IMR-90 (cell line): ENCODE measurements at places on chromosomes 6 and 20.

GRCh38 chr6:18748314-18748713 is 361.2 kb downstream of the RNF144B start:
- no peaks in the 10 kb centered on the region for H3K4me1 ChIP-seq
- no peak overlapping the region for H3K27ac ChIP-seq
- H3K27me3 ChIP-seq: no peaks in the 10 kb centered on the region
- H3K36me3 ChIP-seq: no peaks in the 10 kb centered on the region

DNA sequence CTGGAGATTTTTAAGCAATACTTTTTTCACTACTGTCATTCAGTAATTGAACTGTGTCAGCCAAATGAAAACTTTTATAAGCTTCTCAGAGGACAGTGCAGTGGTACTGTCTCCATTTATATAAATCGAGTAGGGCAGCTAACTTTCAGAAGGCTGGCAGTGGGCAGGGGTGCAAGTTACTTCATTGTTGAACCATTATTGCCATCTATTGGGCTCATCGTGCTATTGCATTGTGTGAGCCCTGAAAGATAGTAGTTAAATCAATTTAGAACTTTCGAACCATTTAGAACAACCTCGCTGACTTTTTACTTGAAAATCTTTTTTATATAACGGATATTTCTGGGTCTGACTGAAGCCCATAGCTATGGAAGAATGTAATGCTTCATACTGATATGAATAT is 347.8 kb upstream of the PLCB4 start:
- no peaks in the 10 kb centered on the region for H3K4me1 ChIP-seq
- no peaks in the 10 kb centered on the region; the same call in 1 of the 2 replicates for H3K36me3 ChIP-seq
- peak; percentile 67 for DNase-seq
- H3K27me3 ChIP-seq: no peaks in the 10 kb centered on the region

- H3K36me3 ChIP-seq: no peaks in the 10 kb centered on the region
- H3K27ac ChIP-seq: no peak within 1 kb of the TSS
- H3K27me3 ChIP-seq: peaks cover 95% of the 10 kb centered on the region
- no peaks in the 10 kb centered on the region for H3K4me1 ChIP-seq
Observed at GRCh38 chr6:99606656-99607415, at the start of gene PRDM13. TSS of gene PRDM13 (plus strand) at chr6:99606833. CDS start at chr6:99607035, 202 bp downstream.

GRCh38 chr6:133756078-133756695 is 132.7 kb upstream of the TCF21 start:
- peak; percentile 61 for DNase-seq
- no peak overlapping the region for H3K4me3 ChIP-seq
- no peaks in the 10 kb centered on the region for H3K27me3 ChIP-seq
- no peak overlapping the region for H3K27ac ChIP-seq
- H3K36me3 ChIP-seq: no peaks in the 10 kb centered on the region

DNA sequence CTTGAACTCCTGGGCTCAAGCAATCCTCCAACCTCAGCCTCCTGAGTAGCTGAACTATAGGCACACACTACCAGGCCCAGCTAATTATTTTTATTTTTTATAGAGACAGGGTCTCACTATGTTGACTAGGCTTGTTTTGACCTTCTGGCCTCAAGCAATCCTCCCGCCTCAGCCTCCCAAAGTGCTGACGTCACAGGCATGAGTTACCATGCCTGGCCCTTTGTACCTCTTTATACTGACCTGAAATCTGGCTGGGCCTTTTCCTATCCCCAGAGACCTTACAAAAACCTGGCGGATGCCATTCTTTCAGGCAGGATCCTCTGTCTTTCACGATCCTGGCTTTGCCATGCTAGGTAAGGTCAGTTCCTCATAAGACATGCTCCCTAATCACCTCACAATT is 11.5 kb downstream of the WFDC3 start:
- peaks cover 9% of the 10 kb centered on the region for H3K27me3 ChIP-seq
- peaks cover 43% of the 10 kb centered on the region for H3K4me1 ChIP-seq
- H3K27ac ChIP-seq: peak overlapping the region; percentile 96
- no peak for DNase-seq
- H3K36me3 ChIP-seq: no peaks in the 10 kb centered on the region

GRCh38 chr6:138944412-138944811 is 43.6 kb downstream of the REPS1 start:
- H3K27me3 ChIP-seq: no peaks in the 10 kb centered on the region
- H3K27ac ChIP-seq: no peak overlapping the region
- H3K4me1 ChIP-seq: peaks cover 2% of the 10 kb centered on the region
- no peak overlapping the region for H3K4me3 ChIP-seq
- peaks cover 6% of the 10 kb centered on the region for H3K36me3 ChIP-seq

DNA sequence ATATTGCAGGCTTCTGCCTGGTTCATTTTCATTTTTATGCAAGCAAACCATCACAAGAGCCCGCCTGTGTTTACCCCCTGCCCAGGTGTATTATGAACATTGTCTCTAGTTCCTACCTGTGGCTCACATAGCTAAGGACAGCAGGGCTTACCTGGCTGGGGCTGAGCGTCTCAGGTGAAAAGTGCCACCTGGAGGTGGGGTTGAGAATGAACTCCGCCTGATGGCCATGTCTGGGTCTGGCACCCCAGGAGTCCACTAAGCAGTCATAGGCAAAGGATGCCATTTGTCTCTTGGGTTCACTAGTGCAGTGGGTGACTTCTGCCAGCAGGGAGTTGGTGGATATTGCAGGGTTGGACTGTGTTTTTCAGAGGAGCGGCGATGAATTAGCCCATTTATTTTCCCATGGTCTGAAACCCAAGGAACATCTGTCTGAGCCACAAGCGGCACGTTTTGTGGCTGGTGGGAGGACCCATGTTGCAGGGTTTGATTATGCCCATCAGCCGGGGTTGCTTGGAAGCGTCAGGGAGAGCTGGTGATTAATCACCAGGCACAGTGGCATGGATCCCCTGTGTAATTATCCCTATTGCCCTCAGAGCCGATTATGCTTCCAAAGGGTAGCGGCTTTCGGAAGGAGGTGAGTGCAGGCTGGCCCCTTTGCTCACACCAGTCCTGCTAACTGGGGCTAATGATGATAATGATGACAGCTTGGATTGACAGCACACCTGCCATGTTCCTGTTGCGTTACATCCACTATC is 92.1 kb downstream of the CDH26 start:
- H3K27ac ChIP-seq: no peak overlapping the region
- H3K36me3 ChIP-seq: no peaks in the 10 kb centered on the region
- peaks cover 19% of the 10 kb centered on the region for H3K4me1 ChIP-seq

DNA sequence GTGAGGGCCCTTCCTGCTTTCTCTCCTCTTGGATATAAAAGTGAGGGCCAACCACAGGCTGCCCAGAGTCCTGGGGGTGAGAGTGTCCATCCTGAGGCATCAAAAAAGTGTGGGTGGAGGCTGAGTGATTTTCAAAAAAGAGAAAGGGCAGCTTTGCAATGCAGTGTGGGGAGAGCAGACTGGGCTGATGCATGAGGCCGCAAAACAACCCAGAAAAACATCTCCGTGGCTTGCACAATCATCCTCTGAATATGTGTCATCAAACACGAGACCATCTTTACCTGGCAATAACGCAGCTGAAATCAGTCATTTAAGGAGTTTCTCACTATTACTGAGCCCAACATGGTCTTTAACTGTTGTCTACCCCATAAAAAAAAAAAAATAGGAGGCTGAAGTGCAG is 191.2 kb upstream of the SOX4 start:
- no peaks in the 10 kb centered on the region for H3K4me1 ChIP-seq
- H3K4me3 ChIP-seq: no peak overlapping the region
- no peaks in the 10 kb centered on the region for H3K36me3 ChIP-seq
- DNase-seq: peak; percentile 27
- H3K27me3 ChIP-seq: no peaks in the 10 kb centered on the region

- H3K4me1 ChIP-seq: peaks cover 6% of the 10 kb centered on the region; the same call in 1 of the 2 replicates
- peaks cover 53% of the 10 kb centered on the region for H3K36me3 ChIP-seq
- no peak overlapping the region; the same call in 1 of the 2 replicates for H3K27ac ChIP-seq
Observed at GRCh38 chr6:75118925-75119515, 86.8 kb downstream of the COL12A1 start.

DNA sequence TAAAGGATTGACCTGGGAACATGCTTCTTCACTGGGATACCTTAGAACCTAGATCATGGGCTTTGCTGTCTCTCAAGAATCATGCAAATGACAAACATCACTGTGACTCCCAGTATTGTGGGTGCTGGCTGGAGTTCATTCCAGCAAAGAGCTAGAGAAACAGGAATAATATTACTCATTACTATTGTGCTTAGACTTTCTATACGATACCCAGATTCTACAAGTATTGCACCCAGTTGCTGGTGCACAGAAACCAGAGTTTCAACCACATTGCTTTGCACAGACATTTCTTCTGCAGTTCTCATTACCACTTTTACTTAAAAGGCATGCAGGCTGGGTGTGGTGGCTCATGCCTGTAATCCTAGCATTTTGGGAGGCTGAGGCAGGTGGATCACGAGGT is 220.4 kb upstream of the ZNF217 start:
- H3K4me3 ChIP-seq: no peak overlapping the region
- H3K4me1 ChIP-seq: no peaks in the 10 kb centered on the region
- H3K27me3 ChIP-seq: no peaks in the 10 kb centered on the region

DNA sequence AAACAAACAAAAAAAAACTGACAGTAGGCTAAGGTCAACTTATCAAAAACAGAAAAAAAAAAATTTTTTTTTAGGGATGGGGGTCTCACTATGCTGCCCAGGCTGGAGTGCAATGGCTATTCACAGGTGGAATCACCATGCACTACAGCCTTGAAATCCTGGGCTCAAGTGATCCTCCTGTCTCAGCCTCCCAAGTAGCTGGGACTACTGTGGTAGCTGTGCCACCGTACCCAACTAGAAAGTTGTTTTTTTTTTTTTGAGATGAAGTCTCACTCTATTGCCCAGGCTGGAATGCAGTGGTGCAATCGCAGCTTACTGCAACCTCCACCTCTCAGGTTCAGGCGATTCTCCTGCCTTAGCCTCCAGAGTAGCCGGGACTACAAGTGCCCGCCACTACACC is 2.1 kb downstream of the COMMD7 start:
- H3K27ac ChIP-seq: no peak overlapping the region
- peaks cover 16% of the 10 kb centered on the region for H3K4me1 ChIP-seq
- no peak for DNase-seq

GRCh38 chr6:73182021-73182607 is 43.2 kb downstream of the KHDC1L start:
- H3K27me3 ChIP-seq: peaks cover 2% of the 10 kb centered on the region; the same call in 1 of the 2 replicates
- H3K4me3 ChIP-seq: no peak overlapping the region
- no peak overlapping the region for H3K27ac ChIP-seq
- H3K4me1 ChIP-seq: 0 out of 2 replicates have a peak, but pooled peaks cover 2% of the 10 kb centered on the region

DNA sequence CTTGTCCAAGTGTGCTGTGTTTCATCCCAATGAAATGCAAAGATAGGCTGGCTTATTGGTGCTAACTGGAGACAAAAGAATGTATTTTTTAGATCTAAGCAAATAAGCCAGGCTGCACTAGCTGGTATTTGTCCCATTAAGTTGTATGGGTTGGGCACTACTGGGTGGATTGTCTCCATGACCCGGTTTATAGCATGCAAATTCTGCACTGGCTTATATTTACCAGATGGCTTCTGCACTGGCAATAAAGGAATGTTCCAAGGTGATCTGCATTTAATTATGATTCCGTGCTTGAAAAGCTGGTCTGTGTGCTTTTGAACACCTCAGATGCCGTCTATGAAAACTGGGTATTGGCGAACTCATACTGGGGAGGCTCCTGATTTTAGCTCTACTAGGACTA is 61.4 kb upstream of the MOCS1 start:
- H3K27me3 ChIP-seq: no peaks in the 10 kb centered on the region
- no peak for DNase-seq
- H3K4me3 ChIP-seq: no peak overlapping the region
- H3K4me1 ChIP-seq: no peaks in the 10 kb centered on the region
- no peak overlapping the region for H3K27ac ChIP-seq
- H3K36me3 ChIP-seq: no peaks in the 10 kb centered on the region

- no peaks in the 10 kb centered on the region; the same call in 1 of the 2 replicates for H3K27me3 ChIP-seq
- H3K4me1 ChIP-seq: no peaks in the 10 kb centered on the region
- no peak for DNase-seq
- no peak overlapping the region for H3K4me3 ChIP-seq
Observed at GRCh38 chr6:157548635-157549467, 167.9 kb downstream of the ZDHHC14 start.

DNA sequence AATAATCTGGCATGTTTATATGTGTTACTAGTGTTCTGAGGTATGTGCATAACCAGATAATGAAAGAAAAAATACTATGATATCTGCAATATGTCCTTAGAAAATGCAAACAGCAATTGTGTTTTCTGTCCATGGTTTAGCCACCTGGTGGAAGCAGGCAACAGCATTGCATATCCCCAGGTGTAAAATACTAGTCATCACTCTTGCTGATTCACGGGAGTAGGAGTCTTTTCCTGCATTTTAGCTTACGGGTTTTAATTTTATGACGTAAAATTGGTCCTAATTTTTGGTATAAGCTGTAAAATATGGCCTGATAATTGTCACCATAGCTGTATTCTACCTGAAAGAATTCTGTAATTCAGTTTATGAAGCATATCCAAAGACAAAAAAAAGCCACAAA is 2.5 kb downstream of the RNF182 start:
- peaks cover 4% of the 10 kb centered on the region; the same call in 1 of the 2 replicates for H3K27me3 ChIP-seq
- peaks cover 2% of the 10 kb centered on the region for H3K4me1 ChIP-seq
- no peak for DNase-seq
- no peaks in the 10 kb centered on the region for H3K36me3 ChIP-seq

GRCh38 chr6:89997456-89998445 is 103.5 kb downstream of the GJA10 start:
- no peaks in the 10 kb centered on the region; the same call in 1 of the 2 replicates for H3K36me3 ChIP-seq
- no peak overlapping the region for H3K27ac ChIP-seq
- DNase-seq: no peak
- no peaks in the 10 kb centered on the region; the same call in none of the 2 replicates for H3K4me1 ChIP-seq
- H3K4me3 ChIP-seq: no peak overlapping the region

DNA sequence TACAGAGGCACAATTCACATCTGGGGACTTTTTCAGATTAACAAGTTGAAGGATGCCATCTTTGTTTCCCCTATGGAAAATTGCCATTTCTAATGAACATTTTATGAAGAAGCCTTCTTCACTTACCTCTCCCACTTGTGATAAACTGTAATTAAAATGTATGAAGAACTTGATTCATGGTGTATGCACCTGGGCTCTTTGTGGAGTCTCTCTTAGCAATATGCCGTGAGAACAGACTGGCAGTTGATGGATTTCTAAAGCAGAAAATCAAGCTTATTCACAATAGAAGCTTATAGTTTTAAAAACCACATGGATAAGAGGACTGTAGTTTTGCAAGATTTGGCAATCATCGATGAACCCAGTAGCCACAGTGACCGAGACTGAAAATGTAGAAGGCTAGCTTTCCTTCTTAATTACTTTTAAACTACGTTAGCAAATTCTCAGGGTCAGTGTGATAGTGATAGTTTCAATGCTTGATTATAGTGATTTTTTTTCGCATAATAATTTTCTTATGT is 270.6 kb downstream of the PRL start:
- no peaks in the 10 kb centered on the region for H3K27me3 ChIP-seq
- peaks cover 9% of the 10 kb centered on the region; the same call in 1 of the 2 replicates for H3K36me3 ChIP-seq
- H3K4me1 ChIP-seq: peaks cover 10% of the 10 kb centered on the region
- DNase-seq: no peak
- H3K4me3 ChIP-seq: no peak overlapping the region
- peak overlapping the region; percentile 19; the same call in 1 of the 2 replicates for H3K27ac ChIP-seq

GRCh38 chr20:62198496-62198895 is 15.7 kb downstream of the MTG2 start:
- no peak for DNase-seq
- H3K4me1 ChIP-seq: no peaks in the 10 kb centered on the region
- peaks cover 53% of the 10 kb centered on the region for H3K36me3 ChIP-seq
